ENCODE measurements at places on chromosomes 7 and 10. TPM values are rescaled to one million over a fixed set of nuclear protein-coding genes. Genes with fewer than 3 reads are reported as not detected.

The IFIT3 gene
- 10.7 TPM for total RNA-seq

The CPSF4 gene
- total RNA-seq = 31.8 TPM

The CCL24 gene
- 0.13 TPM for total RNA-seq

The WEE2 gene
- total RNA-seq = 0.09 TPM

The HOGA1 gene
- total RNA-seq = 0.89 TPM

The KLLN gene
- total RNA-seq = 0.22 TPM

The MRLN gene
- total RNA-seq = 254 TPM

The LBX1 gene
- total RNA-seq = 3.3 TPM

The NOS3 gene
- 4.9 TPM for total RNA-seq

The NPC1L1 gene
- total RNA-seq = not detected

The SFMBT2 gene
- 7.7 TPM for total RNA-seq

The ZP3 gene
- total RNA-seq = 0.49 TPM

The WDR86 gene
- total RNA-seq = 3.4 TPM

The CPXM2 gene
- 3.9 TPM for total RNA-seq

The DCLRE1C gene
- 9.2 TPM for total RNA-seq

The SORCS3 gene
- 0.13 TPM for total RNA-seq

The CYP2E1 gene
- total RNA-seq = 0.98 TPM

The CYP17A1 gene
- total RNA-seq = 0.66 TPM

The HPS6 gene
- total RNA-seq = 10.1 TPM

The ANKRD30A gene
- not detected for total RNA-seq

The C10orf53 gene
- total RNA-seq = not detected

The POLR2J2 gene
- 3.3 TPM for total RNA-seq

The DNAJB9 gene
- 12.5 TPM for total RNA-seq

The UBE2H gene
- 48.9 TPM for total RNA-seq

The ZNF487 gene
- total RNA-seq = 5.9 TPM

The FAM107B gene
- 15.1 TPM for total RNA-seq

The YAE1 gene
- total RNA-seq = 32.1 TPM

The PLEKHS1 gene
- 0.04 TPM for total RNA-seq

The PIP gene
- total RNA-seq = not detected

The BUB3 gene
- 66.2 TPM for total RNA-seq

The SNCG gene
- 7.4 TPM for total RNA-seq

The OR2A12 gene
- not detected for total RNA-seq

The TACC2 gene
- 53.6 TPM for total RNA-seq

The ZNF398 gene
- total RNA-seq = 8.2 TPM

The NRG3 gene
- total RNA-seq = 0.04 TPM

The CAMK1D gene
- 5.1 TPM for total RNA-seq

The EXOC4 gene
- 64.9 TPM for total RNA-seq

The TAS2R41 gene
- total RNA-seq = not detected

The CALCR gene
- 9.4 TPM for total RNA-seq

The NKX1-2 gene
- total RNA-seq = not detected

The CTAGE4 gene
- total RNA-seq = 0.09 TPM

The CUBN gene
- 2.0 TPM for total RNA-seq

The LDB3 gene
- total RNA-seq = 208 TPM

The ZNF425 gene
- total RNA-seq = 3.4 TPM
